ENCODE measurements at places on chromosomes 2 and 18.

DNA sequence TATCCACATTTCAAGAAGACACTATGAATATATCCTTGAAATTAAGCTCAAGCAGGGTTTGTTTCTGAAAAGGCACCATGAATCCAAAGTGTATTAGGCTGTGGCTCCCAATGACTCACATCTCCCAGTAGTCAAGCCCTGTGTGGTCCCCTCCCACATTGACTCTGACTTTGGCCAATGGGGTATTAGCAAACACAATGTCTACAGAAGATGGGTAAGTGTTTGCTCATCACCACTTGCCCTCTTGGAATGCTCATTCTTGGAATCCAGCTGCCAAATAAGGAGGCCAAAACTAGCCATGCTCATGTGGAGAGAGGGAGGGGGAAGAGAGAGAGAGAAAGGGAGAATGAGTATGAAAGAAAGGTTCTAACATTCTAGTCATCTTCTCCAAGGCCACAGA is 490.0 kb downstream of the TXNL1 start:
- no peak for DNase-seq

- DNase-seq: no peak
Observed at GRCh38 chr2:178891265-178891958, 84.2 kb upstream of the TTN start.

GRCh38 chr18:41744421-41745030 is 210.5 kb upstream of the PIK3C3 start:
- no peak for DNase-seq

GRCh38 chr2:150591496-150592285 is 104.2 kb upstream of the RND3 start:
- no peak for DNase-seq

DNA sequence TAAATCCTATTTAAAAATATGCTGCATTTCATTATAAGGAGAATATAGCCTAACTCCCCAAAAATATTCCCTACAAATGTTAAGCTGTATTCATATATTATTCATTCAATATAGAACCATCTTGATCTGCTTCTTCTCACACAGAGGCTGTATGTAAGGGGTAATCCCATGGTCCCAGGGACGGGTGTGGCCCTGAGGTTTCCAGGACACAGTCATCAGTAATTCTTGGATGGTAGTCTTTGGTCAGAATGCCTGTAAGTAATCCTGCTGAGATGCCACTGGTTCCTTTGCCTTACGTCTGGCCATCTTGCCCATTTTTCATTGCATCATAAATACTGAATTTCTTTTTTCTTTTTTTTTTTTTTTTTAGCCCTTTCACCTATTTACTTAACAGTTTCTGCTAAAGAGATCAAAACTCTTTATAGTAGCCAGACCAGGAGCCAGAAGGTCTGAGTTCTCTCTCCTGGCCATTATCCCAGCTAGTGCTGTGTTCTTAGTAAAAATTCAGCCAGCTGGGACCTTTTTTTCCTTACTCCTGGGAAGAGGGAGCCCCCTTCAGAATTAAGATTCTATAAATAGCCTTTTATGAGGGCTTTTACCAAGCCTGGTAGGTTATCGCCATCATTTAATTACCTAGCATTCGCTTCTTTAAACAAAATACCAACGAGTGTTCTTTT is 134.9 kb downstream of the SOX11 start:
- no peak for DNase-seq

GRCh38 chr2:120132190-120132589 is 91.0 kb downstream of the TMEM185B start:
- no peak for DNase-seq

DNA sequence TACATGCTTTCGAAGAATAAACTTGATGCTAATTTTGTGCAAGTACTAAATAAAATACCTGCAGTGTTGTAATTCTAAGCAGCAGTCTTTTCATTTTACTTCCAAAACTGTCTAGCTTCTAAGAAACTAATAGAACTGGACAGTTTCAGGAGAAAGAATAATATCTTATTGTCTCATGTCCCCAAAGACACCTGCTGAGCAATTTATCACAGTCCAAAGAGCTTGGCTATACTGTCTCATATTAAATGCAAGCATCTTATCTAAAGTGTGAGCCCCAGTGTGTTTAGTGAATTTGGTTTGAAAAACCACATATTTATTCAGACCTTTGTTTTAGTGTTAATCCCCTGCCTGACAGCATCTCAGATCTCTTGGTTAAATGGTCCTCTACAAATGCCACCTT is 374.3 kb downstream of the TMX3 start:
- no peak for DNase-seq

DNA sequence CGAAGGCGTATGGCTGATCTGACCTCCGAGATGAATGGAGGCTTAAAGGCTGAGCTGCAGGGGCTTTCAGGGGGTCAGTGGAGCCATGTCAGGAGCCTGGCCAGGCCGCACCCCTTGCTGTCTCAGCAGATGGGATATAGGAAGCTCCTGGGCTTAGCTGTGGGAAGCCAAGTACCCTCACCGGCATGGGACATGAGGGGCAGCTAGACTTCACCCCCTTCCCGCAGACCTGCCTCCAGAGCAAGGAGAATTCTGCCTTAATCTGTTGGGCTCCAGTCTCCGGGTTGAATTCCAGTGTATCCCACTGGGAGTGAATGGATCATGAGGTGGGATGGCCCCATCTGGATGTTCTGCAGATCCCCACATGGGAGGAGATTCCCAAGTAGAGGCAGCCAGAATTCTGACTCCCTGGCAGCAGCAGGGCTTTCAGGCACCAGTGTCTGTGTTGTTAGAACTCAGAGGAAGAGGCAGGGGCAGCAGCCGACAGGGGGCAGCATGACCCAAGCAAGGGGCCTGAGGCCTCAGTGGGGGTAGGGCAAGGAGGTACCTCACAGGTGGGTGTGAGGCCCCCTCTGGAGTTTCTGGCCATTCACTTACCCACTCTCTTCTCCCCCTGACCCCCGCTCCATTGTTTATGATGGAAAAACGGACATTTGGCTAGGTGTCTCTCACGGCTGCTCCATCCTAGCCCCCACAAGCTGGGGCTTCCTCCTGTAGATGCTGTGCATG is 19.1 kb downstream of the CAPG start:
- DNase-seq: no peak

DNA sequence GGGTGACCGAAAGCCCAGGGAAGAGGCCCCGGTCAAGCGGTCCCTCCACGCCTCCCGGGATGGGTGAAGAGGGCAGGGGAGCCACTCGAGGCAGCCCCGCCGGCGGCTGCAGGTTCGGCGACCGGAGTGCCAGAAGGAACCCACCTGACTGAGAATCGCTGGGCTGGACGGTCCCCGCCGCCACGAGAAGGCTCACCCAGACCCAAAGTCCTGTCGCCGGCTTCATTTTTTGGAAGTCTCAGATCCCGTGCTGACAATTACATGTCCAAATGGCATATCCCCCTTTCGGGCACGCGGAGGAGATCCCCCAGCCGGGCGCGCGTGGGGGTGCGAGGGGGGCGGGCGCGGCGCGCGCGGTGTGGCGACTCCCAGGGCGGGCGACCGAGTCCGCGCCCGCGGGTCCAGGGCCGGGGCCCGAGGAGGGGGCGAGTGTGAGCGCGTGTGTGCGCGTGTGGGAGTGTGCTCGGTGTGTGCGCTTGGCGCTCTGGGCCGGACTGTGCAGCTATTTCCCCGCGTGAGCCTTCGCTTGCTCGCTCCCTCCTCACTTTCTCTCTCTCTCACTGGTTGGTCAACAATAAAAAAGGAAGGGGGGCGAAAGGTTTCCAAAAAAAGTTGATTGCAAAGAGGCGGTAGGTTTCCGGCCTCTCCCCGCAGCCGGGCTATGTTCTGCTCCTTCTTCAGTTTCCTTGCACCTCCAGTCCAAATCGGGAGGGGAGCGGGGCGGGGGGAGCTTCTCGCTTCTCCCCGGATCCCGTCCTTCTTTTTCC is at the start of gene ERBB4:
Gene ERBB4, minus strand, starts transcription at position 498 of the 767 bp plus-strand sequence. Its CDS starts 272 bp downstream, at position 226.
- DNase-seq: no peak

- DNase-seq: no peak
Observed at GRCh38 chr2:205741256-205741978, 59.1 kb downstream of the NRP2 start.

DNA sequence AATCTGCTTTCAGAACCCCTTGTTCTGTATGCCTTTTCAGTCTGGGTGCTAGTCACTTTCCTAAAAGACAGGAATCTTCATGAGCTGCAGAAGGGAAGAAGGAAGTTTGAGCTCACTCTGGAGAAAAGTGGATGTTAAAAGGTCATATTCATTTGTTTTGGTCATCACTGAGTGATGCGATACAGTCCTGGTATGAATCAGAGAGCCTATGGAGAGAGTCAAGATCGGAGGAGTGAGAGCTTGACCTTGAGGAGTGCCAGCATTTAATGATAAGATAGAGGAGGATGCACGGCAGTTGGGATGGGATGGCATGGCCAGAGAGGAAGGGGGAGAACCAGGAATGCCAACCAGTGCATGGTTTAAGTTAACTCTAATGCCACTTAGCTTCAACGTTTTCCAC is 19.6 kb downstream of the USP39 start:
- no peak for DNase-seq

GRCh38 chr18:39795350-39795749 is 2159.7 kb upstream of the PIK3C3 start:
- DNase-seq: no peak

- DNase-seq: no peak
Observed at GRCh38 chr2:152441961-152442360, 107.0 kb downstream of the FMNL2 start.

- no peak for DNase-seq
Observed at GRCh38 chr2:111898703-111899514, 502 bp downstream of the MERTK start.

DNA sequence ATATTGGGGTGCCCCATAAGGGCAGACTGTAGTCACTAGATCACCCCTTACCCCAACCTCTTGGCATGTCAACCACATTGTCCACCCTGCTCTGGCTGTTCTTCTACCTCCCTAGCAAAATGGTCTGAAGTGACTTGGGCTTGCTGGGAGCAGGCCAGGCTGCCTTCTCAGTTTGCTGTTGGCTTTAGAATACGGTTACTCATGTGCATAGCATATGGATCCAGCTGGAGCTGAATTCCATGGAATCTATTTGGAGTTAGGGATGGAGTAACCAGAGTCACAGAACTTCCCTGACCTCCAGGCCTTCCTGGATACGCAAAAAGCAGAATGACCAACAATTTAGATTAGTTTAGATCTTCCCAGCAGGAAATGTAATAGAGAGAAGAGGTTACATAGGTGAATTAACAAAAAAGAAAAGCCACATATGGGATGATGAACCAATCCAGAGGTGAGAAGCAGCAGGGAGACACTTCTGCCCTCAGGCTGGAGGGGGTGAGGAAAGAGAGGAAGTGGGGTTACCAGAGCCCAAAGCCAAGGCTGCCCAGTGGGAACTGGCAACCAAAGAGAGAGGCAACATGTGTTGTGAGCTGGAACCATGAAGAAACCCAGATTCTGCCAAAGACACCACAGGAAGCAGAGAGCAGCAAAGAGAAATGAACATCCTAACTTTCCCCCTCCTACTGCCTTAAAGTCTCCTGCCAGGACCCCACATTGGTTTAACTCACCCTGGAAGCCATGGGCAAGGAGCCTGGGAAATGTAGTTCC is 26.1 kb downstream of the PKDCC start:
- no peak for DNase-seq

- DNase-seq: no peak
Observed at GRCh38 chr2:64586054-64586453, 61.9 kb downstream of the AFTPH start.

DNA sequence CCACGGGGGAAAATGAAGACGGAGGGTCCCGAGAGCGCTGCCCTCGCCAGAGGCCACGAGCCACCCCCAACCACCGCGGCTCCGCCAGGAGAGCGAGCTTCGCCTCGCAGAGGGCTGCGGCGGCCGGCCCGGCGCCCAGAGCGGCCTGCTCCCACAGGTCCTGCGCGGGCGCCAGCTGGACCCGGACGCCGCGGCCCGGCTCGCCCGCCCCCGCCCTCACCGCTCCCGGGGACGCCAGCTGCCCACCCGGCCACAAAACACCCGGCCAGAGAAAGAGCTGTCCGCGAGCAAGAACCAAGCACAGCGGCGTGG is 709 bp downstream of the PTPN2 start:
- DNase-seq: no peak

DNA sequence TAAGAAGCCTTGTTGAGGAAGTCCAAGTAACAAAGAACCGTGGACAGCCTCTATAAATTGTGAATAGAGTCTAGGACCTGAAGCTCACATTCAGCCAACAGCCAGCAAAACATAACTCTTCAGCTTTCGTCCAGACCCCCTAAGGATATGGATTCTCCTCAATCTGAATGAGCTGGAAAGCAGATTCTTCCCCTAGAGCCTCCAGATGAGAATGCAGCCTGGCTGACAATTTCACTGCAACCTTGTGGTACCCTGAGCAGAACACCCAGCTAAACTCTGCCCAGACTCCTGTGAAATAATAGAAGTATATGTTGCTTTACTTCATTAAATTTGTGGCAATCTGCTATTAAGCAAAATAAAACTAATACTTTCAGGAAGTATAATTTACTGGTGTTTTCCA is 483.5 kb upstream of the SLC8A1 start:
- DNase-seq: no peak

DNA sequence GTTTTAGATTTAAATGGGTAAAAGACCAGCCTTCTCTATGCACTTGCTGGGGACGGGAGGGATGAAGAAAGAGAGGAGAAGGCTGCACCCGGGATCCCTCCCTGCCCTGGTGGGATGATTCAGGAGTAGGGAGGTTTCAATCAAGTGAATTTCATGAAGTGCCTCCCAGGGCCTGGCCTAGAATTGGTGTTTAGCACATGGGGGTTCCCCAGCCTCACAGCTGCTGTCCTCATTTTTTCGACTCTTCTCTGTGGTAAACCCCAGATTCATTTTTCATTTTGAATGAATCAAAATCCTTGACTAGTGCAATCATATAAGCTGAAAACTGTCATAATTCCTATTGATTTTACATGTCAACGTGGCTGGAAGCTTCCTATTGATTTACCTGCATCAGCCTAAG is 81.1 kb downstream of the LPIN1 start:
- no peak for DNase-seq

DNA sequence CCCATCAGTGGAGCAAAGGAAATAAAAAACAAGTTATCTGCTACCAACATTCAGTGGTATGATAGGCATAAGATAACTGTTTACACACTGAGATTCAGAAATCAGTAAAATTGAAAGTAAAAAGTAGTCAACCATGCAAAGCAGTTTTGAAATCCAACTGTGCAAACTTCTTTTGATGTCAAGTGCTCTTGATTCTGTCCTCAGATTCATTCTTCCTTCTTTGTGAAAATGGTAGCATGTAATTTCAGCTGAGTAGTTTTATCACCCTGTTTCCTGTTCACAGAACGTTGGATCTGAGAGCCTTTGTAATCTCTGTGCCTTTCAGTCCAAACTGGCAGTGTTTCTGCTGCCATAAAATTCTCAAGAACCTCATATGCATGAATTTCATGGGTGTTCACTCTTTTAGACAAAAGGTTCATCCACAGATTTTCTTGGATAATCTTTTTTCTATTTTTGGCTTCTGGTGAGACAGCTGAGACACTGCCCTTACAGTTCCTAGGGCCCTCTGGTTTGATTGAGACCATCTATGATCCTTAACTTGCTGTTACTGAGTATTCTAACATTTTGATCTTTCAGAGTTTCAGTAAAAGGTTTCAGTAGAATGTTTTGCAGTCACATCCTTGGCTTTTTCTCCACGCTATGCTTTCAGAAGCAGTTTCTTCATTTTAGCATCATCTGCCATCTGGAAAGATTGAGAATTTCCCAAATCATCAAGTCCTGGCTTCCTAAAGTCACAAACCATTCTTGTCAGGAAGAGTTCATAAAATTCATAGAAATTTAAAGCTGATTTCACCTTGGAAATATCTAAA is 272.3 kb upstream of the EPHA4 start:
- no peak for DNase-seq

- DNase-seq: no peak
Observed at GRCh38 chr2:190283783-190284182, 35.8 kb downstream of the HIBCH start.

GRCh38 chr2:241613017-241613780 is 23.8 kb downstream of the THAP4 start:
- DNase-seq: no peak

Measured in SIG-M5 (cell line).